ENCODE measurements at places on chromosomes 12 and 14.

DNA sequence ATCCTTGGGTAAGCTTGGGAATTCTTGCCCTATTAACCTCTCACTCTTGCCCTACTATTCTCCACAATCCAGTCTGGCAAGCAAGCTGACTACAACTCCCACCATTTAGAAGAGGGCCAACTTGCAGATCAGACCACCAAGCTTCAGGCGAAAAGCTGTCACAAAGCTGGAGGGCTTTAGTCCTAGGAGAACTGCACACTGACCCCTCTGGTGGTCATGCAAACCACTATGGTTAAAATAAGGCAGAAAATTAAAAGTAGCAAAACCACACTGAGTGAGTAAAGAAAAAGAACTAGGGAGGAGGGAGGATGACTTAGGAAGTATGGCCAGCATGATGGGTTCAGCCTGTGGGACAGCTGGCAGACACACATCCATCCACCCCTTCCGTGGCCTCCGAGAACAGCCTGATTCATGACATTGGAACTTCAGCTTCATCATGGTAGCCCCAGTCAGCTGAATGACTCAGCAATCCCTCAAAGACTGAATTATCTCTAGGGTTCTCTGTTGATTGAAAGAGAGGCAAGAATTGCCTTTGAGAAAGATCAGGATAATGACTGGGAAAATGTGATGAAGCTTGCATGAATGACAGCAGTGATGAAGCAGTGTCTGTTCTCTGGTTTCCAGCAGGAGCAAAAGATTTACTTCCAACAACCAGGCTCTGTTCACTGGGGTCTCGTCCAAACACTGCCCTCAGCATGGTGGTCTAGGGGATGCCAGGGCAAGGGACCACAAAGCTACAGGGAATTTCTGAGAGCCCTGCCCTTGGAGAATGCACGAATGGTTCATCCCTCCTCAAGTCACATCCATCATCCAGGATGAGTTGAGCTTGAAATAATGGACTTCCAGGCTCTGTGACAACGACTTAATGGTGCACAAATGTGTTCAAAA is 24.4 kb downstream of the PITPNM2 start:
- no peak for DNase-seq

- peak; percentile 75 for DNase-seq
Observed at GRCh38 chr12:118103601-118104382, at the start of gene VSIG10. VSIG10 (minus strand) TSS chr12:118104011; CDS start chr12:118103671, 340 bp downstream.

- DNase-seq: no peak
Observed at GRCh38 chr14:99506276-99506675, 25.1 kb downstream of the CCNK start.

DNA sequence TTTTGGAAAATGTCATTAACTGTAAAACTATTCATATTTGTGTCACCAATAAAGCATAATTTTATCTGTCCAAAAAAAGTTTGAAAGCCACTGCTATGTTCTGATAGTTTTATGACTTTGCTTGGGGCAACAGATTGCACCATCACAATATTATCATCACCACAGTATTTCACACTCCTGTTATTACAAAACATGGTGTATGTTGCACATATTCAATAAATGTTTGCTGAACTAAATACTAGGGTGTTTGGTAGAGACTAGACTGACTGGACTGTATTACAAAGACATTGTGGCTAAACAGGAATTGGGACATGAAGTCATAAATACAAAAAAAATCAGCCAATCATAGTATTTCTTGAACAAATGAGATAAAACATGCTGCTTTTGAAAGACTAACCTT is 55.1 kb downstream of the PAWR start:
- DNase-seq: no peak

All from HEK293T (cell line).